ENCODE measurements at places on chromosomes 13 and 19.

- no peak for DNase-seq
Measured at GRCh38 chr19:8487137-8487851, 15.1 kb downstream of the PRAM1 start.

- DNase-seq: peak; percentile 56
Measured at GRCh38 chr19:31350693-31351055, 1.4 kb upstream of the TSHZ3 start.

- DNase-seq: peak; percentile 46
Measured at GRCh38 chr13:46992383-46992952, 95.6 kb upstream of the HTR2A start.

DNA sequence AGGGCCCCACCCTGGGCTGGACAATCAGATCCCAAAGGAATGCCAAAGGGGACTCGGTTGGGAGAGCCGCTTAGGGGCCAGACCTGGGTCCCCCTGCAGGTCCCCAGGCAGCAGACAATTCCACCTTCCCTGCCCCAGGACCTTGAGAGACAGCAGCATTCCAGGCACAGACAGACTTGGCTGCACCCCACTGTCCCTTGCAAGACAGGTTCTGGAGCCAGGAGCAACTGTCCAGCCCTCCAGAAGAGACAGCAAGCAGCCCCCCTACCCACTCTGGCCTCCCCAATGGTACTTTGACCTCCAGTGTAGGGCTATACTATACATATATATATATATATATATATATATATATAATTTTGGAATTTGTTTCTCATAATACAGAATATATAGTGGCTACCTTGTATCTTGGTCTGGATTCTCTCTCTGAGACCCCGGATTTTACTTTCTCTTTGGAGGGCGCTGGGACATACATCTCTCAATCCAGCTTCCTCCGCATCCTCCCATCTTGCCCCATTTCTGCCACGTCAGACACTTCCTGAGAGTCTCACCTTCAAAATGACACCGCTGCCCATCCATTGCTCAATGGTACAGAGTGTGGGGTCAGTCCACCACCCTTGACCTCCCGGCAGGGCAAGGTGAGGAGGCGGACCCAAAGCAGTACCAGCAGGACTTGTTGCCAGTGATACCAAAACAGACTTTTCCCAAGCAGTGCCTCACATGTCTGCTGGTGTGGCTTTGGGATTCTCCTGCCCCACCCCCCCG, 12.7 kb downstream of the SMIM24 start:
- DNase-seq: no peak

GRCh38 chr19:3932931-3933810, at the start of gene NMRK2:
Gene NMRK2, plus strand, starts transcription at chr19:3933069. Its CDS starts 603 bp downstream, at chr19:3933672.
- no peak for DNase-seq
